Activated CD4-positive, alpha-beta T cell treated with anti-CD3 and anti-CD28 coated beads, Interleukin-2, amount 50 U/mL, for 1 hour (primary cell): ENCODE measurements at places on chromosomes 3 and 15.

DNA sequence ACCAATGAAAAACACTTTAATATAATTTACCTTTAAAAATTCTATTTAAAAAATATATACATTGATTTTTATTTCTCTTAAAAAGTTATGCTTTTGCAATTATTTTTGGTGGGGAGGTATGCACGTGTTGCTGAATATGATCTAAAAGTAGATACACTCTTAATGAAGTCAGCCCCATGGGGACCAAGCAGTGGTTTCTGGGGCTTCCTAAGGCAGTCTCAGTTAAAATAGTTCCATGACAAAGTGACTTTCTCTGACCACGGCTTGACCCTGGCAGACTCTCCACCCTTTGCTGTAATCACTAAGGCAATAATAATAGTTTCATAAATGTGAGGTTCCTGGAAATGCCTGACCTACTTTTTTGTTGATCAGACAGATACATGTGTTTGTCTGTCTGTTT lies 50.4 kb downstream of the CCR4 start:
- DNase-seq = no peak

DNA sequence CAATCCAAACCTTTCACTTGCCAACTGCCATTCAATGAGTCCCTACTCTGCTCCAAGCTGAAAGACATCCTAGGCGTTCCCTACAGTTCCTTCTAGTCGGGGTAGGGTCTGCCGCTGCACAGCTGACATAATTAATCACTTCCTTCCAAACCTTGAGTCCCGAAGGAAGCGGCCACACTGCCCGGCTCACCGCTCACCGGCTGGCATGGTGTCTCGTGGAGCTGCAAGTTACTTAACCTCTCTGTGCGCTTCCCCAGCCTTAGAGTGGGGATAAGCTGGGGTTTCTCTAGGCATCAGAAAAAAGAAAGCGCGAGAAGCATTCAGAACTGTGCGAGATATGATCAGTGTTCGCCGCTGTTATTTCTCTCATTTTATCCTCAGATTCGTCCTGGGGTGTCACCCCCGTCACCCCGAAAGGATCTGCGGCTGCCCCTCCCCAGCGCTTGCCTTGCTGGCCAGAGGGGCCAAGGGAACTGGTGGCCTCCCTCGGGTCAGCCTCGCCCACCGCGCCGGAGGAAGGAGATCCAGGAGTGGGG lies 748 bp downstream of the MRPS25 start:
- DNase-seq = no peak

DNA sequence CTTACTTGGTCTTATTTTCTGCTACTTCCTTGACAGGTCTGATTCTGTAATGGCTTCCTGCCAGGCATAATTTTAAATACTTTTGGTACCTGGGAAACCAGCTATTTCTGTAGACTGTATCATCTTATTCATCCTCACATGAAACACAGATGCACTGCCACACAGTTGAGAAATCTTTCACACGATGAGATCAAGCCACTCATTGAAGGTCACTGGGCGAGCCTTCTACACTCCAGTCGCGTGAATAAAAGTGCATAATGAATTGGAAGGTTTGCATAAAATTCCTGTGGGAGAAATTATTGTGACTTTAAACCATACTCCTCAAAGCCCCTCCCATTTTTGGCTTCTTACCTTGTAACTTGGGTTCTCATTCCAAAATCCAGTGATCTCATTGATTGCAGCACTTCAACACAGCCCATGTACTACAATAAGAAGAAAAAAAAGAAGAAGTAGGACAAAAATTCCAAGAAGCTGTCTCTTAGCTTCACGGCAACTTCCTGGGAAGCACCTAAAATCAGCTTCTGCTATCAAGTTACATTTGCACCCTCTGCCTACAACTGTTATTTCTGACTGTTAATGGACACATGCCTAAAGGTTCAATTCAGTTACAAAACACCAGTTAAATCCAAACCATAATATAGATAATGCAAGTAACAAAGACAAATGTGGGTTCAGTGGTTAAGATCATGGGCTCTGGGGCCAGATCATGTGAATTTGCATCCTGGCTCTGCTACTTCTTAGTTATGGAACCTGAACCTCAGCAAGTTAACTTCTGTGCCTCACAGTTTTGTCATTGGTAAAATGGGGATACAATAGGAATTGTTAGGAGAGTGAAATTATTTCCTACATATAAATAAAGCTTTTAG lies 39.0 kb downstream of the SHC4 start:
- DNase-seq = no peak

GRCh38 chr3:131630097-131630496 lies 127.3 kb upstream of the MRPL3 start:
- no peak for DNase-seq

- DNase-seq = no peak
Measured at GRCh38 chr15:72216079-72216478, 14.9 kb downstream of the PKM start.

GRCh38 chr3:3848923-3849275 lies 49.7 kb downstream of the LRRN1 start:
- DNase-seq = no peak

- no peak for DNase-seq
Measured at GRCh38 chr3:183180784-183181295, 18.3 kb upstream of the LAMP3 start.

DNA sequence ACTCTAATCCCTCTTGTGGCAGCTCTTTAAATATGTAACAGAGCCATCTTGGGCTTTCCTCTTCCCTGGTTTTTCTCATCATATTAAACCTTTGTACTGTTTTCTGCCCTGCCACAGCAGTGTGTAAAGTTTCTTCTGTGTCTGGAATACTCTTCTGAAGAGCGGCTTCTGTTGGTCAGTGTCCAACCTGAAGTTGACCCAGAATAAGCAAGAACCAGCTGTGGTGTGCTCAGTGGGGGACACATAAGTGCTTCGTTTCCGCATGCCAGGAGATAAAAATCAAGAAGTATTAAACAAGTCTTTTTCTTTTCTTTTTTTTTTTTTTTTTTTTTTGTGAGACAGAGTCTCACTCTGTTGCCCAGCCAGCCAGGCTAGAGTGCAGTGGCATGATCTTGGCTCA lies 173.2 kb upstream of the CHRM5 start:
- no peak for DNase-seq

GRCh38 chr15:36899696-36900095 lies 200.7 kb downstream of the MEIS2 start:
- no peak for DNase-seq

DNA sequence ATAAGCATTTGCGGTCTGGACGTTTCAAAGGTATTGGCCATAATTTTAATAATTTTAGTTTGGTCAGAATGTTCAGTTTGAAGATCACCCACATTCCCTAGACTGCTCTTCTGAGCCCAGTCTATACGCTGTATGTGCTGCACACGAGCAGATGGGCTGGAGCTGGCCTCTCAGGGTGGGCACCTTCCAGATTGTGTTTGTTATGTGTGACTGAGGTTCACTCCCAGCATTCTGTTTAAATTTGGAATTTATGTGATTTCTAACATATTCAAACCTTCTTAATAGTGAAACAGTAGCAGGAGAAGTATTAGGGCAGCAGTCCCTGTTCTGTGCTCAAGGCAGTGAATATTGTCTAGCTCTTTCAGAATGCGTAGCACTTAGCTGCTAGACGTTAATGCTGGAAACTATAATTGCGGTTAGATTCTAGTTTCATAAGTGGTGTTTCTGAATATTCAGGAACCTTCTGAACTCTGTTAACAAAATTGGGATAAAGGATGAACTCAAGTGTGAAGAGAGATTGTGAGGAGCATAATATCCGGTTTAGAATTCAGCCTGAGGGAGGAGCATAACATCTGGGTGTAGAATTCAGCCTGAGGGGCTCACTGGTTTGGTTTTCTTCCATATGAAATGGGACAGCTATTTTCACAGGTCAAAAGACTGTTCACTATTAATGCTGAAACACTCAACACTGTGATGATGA lies 68.6 kb upstream of the RPL35A start:
- DNase-seq = no peak

DNA sequence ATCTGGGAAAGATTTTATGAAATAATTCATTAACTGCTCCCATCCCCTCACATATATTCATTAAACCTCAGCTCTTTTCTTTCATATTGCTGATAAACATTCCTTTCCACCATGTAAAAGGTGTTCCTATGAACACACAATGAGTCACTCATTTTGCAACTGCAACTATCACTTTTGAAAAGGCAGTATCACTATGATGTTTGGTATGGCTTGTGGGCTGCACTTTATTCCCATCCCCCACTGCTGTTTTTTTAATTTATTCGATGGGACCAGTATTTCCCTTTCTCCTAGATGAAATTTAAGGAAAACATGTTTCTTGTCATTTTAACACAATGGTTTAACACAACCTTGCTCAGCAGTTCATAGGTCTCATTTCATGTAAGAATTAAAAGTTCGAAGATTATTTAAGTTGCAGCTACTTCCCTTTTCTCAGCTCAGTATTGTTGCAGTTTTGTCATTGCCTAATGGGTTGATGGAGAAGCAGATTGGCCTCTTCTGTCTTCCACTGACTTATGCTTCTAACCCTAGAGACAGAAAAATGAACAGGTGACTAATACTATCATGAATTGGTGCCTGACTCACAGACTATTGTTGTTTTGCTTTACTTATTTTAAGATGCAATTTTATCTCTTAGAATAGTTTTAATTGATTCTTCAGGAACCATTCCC lies 280.3 kb downstream of the ZPLD1 start:
- no peak for DNase-seq

- DNase-seq = no peak
Measured at GRCh38 chr15:68507447-68507846, 71.3 kb upstream of the CORO2B start.
